Activated CD4-positive, alpha-beta T cell treated with anti-CD3 and anti-CD28 coated beads, Interleukin-2, amount 10 ng/mL, durations not matched to agents 24 days and 14 days (primary cell): ENCODE measurements at places on chromosomes 6 and 20. TPM values are rescaled to one million over a fixed set of nuclear protein-coding genes. Genes with fewer than 3 reads are reported as not detected.

BICRAL gene
- 12.5 and 12.9 TPM in 2 replicates for total RNA-seq

NT5E gene
- total RNA-seq = 14.8 and 15.2 TPM in 2 replicates

PRSS35 gene
- not detected in 2 replicates for total RNA-seq

DNA sequence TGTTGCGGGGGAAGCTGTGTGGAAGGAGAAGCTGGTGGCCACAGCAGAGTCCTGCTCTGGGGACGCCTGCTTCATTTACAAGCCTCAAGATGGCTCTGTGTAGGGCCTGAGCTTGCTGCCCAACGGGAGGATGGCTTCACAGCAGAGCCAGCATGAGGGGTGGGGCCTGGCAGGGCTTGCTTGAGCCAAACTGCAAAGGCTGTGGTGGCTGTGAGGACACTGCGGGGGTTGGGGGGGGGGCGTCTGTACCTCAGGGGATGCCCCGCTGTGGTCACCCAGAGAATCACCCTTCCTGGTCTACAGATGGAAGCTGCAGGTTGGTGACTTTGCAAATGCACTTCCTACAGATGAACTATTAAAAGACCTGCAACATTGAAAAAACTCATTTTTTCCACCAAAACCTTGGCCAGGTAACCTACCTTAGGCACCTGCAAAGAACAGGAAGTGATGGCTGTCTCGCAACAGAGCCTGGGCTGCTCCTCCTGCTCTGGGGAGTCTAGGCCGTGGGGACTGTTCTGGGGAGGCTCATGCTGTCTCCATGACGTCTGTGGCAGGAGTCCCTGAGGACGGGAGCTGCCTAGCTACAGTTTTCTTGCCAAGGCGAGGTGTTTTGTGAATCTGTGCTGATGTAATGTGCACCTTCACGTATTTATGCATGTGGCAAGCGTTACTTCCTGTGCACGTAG is 7.3 kb downstream of the NPBWR2 start:
- no peak for DNase-seq

DNA sequence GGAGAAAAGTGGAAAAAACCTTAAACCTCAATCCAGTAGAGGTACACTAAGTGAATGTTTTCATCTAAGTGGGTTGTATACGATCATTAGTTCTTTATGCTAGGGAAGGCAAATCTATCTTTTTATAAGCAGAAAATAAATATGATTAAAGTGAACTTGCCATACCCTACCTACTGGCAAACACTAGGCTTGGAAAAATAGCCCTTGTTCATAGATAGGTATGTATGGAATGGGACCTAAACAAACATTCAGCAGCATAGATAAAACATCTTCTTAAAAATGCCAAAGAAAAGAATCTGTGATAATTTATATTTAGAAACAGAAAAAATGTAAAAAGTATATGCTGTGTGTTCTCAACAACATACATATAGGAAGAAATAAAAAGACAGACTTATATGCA is 18.8 kb downstream of the REV3L start:
- no peak for DNase-seq

- no peak for DNase-seq
Measured at GRCh38 chr6:154614101-154614500, 103.6 kb upstream of the CNKSR3 start.

ZNF334 gene
- 1.6 and 2.0 TPM in 2 replicates for total RNA-seq

DNA sequence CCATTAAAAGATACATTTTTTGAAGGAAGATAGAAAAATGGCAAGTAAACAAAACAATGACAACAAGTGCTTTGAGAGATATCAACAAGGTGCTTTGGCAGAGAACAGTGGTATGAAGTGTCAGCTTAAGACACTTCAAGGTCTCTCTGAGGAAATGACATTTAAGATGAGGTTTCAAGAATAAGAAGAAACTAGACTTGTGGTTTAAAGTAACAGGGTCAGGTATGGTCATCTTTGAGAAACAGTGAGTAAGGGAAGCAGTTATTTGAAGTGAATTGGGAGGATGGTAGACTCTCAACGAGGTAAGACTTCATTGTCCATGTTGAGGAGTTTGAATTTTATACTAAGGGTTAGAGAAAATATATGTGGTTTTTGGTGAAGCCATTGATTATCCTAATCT is 77.8 kb downstream of the SYCP2L start:
- no peak for DNase-seq

DNA sequence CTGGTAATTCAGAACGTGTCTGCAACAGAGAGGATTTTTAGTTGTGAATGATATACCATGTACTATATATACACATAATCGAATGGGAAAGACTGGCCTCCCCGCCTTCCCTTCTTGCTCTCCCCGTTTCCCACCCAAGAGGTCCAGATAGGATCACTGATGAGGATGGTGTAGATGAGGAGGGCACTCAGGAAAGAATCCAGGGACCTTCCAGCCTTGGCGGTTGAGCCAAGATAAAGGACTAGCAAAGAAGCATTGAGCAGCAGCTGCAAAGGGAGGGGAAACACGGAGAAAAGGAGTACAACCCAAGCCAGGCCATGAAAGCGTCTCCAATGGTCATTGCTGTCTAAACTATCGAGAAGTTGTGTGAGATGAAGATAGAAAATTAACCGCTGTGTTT is 84.0 kb upstream of the EXOC2 start:
- DNase-seq = no peak

LINC00237 gene
- total RNA-seq = not detected in 2 replicates

GRCh38 chr20:32894026-32894483 is 35.3 kb downstream of the EFCAB8 start:
- DNase-seq = peak; percentile 67

DNA sequence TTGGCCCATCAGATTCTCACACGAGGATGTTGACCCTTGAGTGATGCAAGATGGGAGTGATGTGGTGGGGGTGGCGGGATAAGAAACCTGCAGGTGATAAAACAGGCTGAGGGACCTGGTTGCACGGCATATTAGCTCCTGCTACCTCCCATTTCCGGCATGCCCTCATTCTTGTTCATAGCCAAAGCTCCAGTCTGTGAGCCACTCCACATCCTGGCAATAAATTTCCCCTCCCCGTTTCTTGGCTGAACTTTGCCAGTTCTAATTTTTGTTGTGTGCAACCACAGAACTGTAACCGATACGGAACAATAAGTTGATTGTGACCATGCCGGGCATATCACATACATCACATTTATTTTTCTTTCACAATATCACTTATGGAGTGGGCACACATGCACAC is 41.6 kb upstream of the NFATC2 start:
- no peak for DNase-seq

- no peak for DNase-seq
Measured at GRCh38 chr6:116157391-116157790, 31.5 kb upstream of the COL10A1 start.

- peak; percentile 67 for DNase-seq
Measured at GRCh38 chr6:11374036-11375010, 141.9 kb upstream of the NEDD9 start.

SLC22A2 gene
- not detected in 2 replicates for total RNA-seq

DNA sequence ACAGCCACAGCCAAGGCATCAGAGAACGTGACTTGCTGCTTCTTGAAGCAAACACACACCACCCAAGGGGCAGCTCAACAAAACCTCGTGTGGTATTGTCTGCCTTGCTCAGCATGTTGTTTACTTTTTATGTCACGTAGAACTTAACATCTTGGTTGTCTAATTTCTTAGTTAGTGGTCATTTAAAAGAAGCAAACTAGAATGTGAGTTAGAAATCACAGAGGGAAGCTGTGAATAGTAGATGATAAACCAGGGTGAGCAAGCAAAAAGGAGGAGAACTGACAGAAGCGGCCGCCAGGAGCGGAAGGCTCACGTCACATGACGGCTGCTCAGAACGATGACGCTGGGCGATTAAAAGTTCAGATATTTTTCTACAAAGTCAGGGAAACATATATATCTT is 51.5 kb upstream of the KIF25 start:
- no peak for DNase-seq

- DNase-seq = no peak
Measured at GRCh38 chr20:38230957-38231526, 29.5 kb downstream of the KIAA1755 start.

GRCh38 chr20:40322941-40323340 is 366.1 kb downstream of the MAFB start:
- DNase-seq = no peak

- no peak for DNase-seq
Measured at GRCh38 chr6:141653590-141653989, 479.1 kb upstream of the GJE1 start.

DNA sequence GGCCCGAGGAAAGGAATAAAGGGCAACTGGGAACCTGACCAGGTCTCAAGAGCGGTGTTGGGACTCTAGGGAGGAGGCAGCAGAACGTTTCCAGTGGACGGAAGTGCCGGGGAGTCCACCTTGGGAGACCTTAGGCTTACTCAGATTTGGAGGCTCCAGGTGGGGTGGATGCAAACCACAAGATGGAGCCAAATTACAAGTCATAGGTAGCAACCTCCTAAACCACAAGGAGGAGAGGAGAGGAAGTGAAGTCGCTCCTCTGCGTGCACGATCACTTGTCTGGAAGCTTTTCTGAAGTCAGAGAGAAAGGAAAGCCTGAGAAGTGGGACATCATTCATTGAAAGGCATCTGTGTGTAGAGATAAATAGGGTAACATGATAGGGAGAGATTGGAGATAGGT is 9.3 kb downstream of the HLA-DOA start:
- peak; percentile 79 for DNase-seq

GRCh38 chr6:40011844-40012243 is 77.6 kb upstream of the MOCS1 start:
- DNase-seq = no peak

- no peak for DNase-seq
Measured at GRCh38 chr6:107574856-107575255, 84.9 kb downstream of the SOBP start.

GRCh38 chr6:105120570-105120969 is 59.2 kb downstream of the POPDC3 start:
- no peak for DNase-seq

DNA sequence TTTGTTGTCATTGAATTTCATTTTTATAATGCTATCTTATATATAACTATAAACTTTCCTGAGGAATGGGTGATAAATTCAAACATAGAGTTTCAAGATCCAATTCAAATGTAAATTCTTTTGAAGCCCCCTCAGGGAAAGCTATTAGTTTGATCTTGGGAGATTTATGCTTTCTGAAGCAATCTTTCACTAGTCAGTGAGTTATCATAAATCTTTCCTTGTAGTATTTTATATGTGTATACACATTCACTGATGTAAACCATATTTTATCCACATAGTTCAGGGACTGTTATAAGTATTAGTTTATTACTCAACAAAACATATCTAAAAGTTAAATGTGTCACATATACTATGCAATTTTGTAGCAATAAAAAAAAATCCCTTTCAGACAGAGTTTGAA is 2.9 kb upstream of the EPM2A start:
- no peak for DNase-seq

NKX2-4 gene
- not detected in 2 replicates for total RNA-seq

XPO5 gene
- total RNA-seq = 143 and 145 TPM in 2 replicates

DNA sequence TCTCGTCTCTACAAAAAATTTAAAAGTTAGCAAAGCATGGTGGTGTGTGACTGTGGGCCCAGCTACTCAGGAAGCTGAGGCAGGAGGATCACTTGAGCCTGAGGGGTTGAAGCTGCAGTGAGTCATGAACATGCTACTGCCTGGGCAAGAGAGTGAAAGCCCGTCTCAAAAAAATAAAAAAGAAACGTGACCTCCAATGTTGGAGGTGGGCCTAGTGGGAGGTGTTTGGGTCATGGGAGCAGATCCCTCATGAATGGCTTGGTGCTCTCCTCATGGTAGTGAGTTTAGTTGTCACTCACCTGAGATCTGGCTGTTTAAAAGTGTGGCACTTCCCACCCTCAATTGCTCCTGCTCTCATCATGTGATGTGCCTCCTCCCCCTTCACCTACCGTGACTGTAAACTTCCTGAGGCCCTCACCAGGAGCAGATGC is 24.3 kb downstream of the RBL1 start:
- DNase-seq = peak; percentile 81

DNA sequence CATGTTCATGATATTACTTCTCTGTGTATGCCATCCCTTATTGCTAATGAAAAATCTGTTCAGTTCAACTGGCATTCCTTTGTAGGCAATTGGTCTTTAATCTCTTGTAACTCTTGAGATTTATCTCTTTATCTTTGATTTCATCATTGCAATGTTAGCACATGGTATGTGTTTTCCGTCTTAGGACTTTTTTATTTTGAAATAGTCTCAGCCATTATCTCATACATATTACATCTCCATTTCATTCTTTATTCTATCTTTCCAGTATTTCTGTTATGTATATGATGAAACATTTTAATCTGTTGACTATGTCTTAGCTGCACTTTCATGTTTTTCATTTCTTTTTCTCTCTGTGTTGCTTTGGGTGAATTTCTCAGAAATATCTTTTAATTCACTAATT is 58.1 kb downstream of the VSTM2L start:
- no peak for DNase-seq

VGLL2 gene
- not detected in 2 replicates for total RNA-seq
